ENCODE measurements at places on chromosomes 3 and 15.

DNA sequence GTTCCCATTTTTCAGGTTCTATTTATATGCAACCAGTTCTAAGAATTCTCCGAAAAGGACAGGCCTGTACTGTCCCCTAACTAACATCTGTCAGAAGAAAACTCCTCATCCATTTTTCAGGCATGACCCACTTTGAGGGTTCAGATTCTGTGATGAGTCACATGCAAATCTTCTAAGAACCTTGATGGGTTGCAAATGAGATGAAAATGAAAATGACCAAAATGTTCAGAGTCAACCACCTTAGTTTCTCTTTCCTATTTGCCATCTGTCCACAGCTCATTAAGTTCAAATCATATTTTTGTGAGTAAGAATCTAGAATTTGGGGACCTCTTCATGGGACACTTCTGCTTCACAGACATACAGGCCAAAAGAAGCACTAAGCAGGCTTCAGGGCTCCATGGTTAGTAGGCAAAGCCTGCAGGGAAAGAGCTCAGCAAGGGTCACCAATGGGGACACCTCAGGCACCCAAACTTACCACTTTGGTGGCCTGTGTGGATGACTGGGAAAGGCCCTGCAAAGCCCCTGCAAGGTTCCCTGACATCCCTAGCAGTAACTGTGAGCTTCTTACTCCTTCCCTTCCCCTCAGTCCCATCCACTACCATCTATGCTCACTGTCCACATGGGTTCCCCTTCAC, 122.0 kb downstream of the WDR76 start:
- DNase-seq = no peak

GRCh38 chr15:77010857-77011256, 15.9 kb downstream of the PSTPIP1 start:
- no peak for DNase-seq

DNA sequence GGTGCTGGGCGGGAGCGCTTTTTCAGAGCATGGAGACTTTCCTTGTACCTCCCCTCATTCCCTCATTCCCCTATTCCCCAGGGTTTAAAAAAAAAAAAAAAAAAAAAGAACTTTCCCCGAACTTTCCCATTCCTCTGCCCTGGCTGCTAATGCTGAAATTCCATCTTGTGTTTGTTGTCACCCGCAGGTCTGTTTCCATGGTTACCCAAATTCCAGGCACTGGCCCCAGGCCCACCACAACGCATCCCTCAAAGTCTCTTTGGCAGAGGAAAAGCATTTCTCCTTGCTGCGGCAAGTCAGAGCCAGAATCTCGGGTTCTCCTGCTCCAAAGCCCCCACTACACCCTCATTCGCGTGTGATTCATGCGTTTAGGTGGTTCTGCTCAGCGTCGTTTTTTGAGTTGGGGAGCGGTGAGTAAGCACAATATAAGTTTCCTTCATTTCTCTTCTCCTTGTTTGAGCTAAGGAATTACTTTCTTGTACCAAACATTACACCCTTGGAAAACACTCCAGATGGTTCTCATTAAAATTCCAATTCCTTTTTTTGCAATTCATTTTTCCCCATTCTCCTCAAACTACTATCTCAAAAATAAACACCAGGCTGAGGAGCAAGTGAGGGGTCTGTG, 21.6 kb downstream of the ANAPC13 start:
- DNase-seq = no peak

DNA sequence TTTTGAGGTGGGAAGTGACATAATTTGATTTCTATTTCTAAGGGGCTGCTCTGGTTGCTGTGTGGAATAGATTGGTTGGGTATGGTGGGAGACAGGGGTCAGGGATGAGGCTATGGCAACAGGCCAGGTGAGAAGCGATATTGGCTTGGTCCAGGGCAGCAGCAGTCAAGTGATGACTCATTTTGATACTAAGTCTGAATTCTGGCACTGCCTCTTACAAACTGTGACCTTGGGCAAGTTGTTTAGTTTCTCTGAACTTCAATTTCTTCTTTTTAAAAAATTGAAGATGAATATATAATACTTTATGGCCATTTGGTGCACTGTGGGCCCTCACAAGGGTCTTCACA, 40.4 kb upstream of the CLSTN2 start:
- DNase-seq = no peak

DNA sequence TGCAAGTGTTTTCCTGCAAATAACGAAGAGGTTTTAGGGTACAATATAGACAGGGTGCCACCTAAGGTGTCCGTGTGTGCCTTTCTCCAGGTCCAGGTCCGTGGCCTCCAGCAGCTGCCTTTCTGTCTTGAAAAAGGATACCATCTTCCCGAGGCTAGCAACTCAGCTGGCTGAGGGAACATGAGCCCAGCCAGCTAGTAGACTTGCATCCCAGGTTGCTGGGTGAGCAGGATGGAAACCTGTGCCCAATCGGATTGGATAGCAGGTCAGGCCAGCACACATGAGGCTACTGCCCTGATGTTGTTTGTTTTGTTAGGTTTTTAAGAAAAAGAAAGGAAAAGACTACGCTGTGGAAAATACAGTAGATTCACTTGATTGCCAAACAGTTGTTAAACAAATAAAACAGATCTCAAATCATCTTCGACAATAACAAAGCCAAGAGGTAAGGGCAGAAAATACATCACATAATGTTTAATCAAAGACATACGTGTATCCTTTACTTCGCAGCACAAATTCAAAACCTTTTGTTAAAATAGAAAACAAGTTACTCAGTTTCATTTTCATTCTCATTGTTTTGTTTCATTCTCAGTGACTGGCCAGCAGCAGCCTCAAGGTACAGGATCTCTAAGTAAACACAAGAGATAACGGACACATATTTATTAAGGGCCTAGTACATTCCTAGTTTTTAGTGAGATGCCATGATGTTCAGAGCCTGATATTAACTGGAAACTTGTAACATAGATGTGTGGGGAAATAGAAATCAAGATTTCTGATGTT, 661.2 kb upstream of the NR2F2 start:
- no peak for DNase-seq

DNA sequence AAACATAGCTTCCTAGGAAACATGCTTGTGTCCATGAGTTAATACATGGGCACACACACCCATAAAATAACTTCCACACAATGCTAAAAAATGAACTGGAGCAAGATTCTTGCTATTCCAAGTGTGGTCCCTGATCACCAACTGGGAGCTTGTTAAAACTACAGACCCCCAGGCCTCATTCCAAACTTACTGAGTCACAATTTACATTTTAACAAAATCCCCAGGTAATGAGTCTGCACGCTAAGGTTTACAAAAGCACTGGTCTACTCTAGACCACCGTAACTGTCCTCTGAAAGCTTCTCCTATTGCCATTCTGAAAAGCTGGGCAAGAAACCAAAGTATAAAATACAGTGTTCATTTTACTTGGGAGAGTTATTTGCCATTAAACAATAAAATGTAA, 45.4 kb downstream of the IGF2BP2 start:
- no peak for DNase-seq

DNA sequence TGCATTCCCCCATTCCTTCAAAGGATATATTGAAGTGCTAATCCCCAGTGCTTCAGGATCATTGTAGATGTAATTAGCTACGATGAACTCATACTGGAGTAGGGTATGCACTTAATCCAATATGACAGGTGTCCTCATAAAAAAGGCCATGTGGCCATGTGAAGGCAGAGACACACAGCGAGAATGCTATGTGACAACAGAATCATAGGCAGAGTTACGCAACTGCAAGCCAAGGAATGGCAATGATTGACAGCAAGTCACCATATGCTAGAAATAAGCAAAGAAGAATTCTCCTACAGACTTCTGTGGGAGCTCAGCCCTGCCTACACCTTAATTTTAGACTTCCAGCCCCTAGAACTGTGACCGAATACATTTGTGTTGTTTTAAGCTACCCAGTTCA, 875.6 kb upstream of the ROBO1 start:
- DNase-seq = no peak

- DNase-seq = no peak
Observed at GRCh38 chr3:136193278-136194054, 2.7 kb downstream of the MSL2 start.
